Activated CD4-positive, alpha-beta T cell treated with anti-CD3 and anti-CD28 coated beads for 24 hours (primary cell): ENCODE measurements at places on chromosomes 3 and 15.
A peak's percentile ranks its signal among the peaks of the same experiment; 100 is the strongest.

DNA sequence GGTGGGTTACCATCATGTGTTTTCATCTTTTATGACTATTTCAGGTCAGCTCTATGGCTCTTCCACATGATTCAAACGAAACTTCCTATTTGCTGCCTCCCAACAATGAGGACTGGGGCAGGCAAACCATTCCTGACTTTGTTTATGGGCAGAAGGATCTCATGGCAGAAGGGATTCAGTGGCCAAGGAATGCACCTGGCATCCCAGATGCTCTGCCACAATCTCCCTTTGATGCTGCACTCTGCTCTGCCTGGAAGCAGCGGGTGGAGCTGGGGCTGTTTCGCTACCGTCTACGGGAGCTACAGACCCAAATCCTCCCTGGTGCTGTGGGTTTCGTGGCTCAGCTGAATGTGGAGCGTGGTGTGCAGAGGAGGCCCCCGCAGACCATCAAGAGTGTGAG, 6.8 kb downstream of the GDPGP1 start:
- no peak for DNase-seq

GRCh38 chr3:195239121-195239520, 31.8 kb downstream of the XXYLT1 start:
- DNase-seq, result no peak

- peak; percentile 33 for DNase-seq
Observed at GRCh38 chr3:45665101-45665572, 24.1 kb upstream of the SACM1L start.

- DNase-seq, result no peak
Observed at GRCh38 chr3:89098964-89099585, 8.3 kb upstream of the EPHA3 start.

- DNase-seq, result no peak
Observed at GRCh38 chr15:45386974-45387373, 8.6 kb upstream of the GATM start.

- DNase-seq, result no peak
Observed at GRCh38 chr3:117706756-117707155, 997.2 kb downstream of the TUSC7 start.

DNA sequence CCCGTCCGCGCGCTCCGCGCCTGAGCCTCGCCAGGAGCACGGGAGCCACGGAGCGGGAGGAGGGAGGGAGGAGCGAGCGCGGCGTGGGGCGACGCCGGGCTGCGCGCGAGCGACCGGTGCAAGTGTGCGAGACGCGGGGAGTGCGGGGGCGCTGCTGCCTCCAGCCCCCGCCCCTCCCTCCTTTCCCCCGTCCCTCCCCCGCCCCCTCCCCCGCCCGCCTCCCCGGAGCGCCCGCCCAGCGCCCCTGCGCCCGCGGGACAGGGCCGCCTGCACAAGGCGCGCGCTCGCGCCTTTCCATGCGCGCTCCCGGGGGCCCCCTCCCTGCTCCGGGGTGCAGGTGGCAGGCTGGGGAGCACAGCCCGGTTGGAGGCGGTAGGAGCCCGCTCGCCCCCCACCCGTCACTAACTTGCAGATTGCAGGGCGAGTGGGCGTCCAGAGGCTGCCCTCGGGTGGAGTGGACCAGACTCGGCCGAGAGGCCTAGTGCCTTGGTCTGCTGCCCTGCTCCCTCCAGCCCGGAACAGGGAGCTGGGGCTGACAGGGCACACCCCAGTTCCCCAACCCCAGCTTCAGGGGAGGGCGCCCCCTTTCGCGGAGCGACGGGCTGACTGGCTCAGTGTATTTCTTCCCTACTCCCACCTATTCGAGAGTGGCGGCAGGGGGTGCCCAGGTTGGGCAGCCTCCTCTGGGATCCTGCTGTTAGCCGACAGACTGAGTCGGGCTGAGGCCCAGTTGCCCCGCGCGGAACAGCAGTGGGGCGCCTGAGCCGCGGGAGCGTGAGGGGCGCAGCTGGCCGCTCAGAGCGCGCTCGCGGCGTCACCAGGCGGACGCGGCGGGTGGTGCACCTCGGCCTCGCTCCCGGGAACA, at the start of gene WNT7A:
WNT7A (minus strand) TSS at position 126 of the 865 bp plus-strand sequence. CDS start 255 bp downstream, outside the sequence.
- no peak for DNase-seq

- no peak for DNase-seq
Observed at GRCh38 chr3:20256144-20256543, 70.1 kb upstream of the SGO1 start.

DNA sequence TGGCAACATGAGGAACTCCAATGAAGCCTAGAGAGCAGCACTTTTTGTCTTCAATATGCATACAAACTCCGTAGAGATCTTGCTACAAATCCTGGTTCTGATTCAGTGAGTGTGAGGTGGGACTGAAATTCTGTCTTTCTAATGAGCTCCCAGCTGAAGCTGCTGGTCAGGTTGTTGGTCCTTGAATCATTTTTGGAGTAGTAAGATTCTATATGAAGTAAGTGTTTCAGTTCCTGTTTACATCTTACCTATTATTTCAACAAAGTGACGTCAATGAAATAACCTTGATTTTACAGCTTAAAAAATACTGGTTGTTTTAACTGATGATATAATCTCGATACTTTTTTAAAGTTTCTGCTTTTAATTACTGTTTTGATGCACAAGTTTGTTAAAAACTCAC, 33.9 kb downstream of the SHQ1 start:
- DNase-seq, result no peak

DNA sequence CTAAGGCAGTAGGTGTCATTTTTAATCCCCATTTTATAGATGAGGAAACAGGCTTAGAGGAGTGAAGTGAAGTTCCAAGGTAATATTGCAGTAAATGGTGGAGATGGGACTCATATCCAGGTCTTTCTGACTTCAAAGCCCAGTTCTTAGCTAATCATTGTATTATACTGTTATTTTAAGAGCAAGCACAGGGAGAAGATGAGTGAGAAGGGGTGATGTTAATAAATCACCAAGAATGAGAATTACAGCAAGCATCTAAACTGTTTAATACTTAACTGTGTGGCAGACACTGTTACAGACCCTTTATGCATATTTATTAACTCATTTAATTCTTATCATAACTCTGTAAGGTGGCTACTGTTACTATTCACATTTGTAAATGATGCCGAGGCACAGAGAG, 61.2 kb downstream of the VPS8 start:
- DNase-seq, result no peak

- no peak for DNase-seq
Observed at GRCh38 chr3:71466483-71466882, 117.0 kb downstream of the FOXP1 start.

DNA sequence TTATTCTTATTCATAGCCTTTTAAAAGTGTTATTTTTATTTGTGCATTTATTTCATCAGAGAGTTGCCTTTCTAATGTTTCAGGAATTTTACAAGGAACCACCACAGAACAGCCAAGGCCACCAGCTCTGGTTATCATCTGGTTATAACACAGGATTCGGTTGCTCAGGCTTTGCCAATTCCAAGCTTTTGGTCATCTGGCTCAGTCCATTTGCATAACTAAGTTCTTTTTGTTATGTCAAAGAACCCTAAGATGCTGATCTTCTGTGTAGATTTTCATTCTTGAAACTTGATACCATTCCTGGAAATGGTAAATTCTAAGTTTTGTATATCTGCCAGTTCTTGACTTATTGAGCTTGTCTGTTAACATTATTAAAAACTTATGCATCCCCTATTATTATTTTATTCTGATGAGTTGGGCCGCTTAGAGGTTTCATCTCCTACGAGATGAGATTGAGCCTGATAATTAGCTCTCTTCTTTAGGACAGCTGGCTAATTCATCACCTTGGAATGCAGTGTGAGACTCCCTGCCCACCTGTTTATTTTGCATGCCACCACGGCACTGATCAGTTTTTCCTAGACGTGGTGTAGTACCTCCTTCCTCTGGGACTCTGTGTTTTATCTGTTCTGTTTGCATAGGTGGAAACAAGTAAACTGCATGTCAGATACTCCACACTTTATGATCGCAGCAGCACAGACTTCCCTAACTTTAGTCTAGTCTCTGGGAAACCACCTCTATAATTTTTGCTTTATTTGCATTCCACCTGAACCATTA, 264.8 kb downstream of the SLCO3A1 start:
- no peak for DNase-seq

DNA sequence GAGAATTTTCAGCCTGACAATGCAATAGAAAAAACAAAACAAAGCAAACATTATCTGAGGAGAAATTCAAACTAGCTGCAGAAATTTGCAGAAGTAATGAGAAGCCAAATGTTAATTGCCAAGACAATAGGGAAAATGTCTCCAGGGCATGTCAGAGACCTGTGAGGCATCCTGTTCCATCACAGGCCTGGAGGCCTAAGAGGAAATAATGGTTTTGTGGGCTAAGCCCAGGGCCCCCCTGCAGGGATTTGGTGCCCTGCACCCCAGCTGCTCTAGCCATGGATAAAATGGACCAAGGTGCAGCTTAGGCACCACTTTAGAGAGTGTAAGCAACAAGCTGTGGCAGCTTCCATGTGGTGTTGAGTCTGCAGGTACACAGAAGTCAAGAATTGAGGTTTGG, 401.2 kb upstream of the NECTIN3 start:
- no peak for DNase-seq

- DNase-seq, result no peak
Observed at GRCh38 chr3:179956416-179956830, 80.3 kb downstream of the PEX5L start.

- no peak for DNase-seq
Observed at GRCh38 chr15:98713585-98714001, 65.3 kb downstream of the IGF1R start.

GRCh38 chr15:27782125-27782524, 317.0 kb downstream of the OCA2 start:
- DNase-seq, result no peak

DNA sequence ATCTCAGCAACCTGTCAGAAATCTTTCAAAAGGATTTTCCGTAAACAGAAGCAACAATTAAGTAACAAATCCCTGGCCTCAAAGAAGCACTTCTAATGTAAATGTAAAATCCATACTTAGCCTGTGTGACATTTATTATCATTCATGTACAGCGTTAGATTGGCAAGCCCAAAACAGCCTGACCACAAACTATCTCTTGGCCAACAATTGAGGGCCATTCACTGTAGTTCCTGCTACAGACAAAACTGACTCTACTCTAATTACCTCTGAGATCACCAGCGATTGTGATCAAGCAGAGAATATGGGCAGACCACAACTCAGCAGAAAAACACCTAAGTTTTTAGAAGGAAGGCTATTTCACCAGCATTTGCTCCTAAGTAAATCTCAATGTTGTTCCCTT, 9.2 kb downstream of the SHQ1 start:
- no peak for DNase-seq

DNA sequence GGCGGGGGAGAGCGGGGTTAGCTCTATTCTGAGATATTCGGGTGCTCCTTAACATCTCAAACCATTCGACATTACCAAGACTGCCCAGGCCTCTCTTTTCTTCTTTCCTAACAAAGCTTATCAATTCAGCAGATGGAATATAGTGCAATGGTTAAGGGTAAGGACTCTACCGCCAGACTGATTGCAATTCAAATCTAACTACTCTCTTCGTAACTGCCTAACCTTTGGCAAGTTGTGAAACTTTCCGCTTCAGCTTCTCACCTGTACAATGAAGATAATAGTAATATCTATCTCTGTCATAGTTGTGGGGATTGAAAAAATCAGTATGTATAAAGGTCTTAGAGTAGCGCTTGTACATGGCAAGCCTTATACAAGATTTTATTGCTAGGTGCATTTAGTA, 972 bp downstream of the UBA5 start:
- DNase-seq, result no peak

DNA sequence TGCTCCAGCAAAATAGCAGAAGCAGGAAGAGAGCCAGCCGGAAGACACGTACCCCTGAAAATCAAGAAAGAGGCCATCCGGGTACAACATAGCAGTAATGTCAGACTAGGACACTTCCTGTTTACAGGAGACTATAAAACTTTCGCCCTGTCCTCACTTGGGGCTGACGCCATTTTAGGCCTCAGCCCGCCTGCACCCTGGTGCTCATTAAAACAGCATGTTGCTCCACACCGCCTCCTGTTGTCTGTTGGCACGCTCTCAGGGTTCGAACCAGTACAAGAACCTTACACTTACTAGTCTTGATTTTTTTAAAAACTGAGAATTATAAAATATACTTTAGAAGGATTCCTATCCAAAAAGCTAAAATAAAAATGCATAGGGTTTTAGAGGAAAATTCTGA, 159.8 kb upstream of the NR2E3 start:
- DNase-seq, result no peak

GRCh38 chr15:90881978-90882721, 2.2 kb upstream of the FES start:
- DNase-seq, result no peak

DNA sequence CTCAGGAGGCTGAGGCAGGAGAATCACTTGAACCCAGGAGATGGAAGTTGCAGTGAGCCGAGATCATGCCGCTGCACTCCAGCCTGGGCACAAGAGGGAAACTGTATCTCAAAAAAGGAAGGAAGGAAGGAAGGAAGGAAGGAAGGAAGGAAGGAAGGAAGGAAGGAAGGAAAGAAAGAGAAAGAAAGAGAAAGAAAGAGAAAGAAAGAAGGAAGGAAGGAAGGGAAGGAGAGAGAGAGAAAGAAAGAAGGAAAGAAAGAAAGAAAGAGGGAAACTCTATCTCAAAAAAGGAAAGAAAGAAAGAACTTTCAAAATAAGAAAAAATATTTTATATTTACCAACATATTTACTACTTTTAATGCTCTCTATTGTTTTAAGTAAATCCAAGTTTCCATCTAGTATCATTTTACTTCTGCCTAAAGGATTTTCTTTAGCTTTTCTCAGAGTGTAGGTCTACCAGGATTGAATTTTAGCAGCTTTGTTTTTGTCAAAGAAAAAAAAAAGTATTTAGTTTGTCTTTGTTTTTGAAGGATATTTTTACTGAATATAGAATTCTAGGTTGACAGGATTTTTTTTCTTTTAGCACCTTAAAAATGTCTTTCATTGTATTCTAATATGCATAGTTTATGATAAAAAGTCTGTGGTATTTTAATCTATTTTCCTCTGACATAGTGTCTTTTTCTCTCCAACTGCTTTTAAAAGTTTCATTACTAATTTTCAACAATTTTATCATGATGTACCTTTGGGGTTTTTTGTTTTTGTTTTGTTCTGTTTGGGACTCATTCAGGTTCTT, 47.2 kb upstream of the CORO2B start:
- DNase-seq, result no peak

DNA sequence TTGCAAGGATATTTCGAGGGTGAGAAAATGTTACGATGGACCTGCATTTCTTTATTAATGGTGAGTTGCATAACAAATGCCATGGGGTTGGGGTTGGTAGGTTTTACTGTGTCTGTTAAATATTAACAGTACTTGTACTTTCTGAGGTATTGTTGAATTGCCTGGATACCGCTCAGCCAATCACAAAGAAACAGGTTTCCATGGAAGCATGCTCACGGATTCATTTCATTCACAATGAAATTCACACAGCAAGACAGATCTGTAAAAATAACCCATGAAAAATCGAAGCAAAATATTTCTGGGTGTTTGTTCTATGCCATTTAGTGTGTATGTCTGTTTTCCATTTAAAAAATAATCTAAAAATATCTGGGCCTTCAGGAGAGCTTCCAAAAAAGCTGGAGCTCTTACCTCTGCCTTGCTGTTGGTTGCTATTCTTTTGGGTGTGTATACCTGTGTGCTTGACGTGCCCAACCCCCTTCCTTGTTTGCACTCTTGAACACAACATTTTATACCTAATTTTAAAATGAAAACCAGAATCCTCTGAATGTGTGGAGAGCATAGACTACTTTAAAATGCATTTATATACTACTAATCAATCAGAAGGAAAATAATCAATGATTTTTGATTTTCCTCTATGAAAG, 479.8 kb upstream of the TBL1XR1 start:
- DNase-seq, result no peak
